ENCODE measurements at places on chromosomes 2 and 18. TPM values are rescaled to one million over a fixed set of nuclear protein-coding genes. Genes with fewer than 3 reads are reported as not detected.

GRCh38 chr2:96556441-96557330 is 20.1 kb downstream of the ARID5A start:
- H3K4me1 ChIP-seq: peaks cover 2% of the 10 kb centered on the region
- DNase-seq: no peak
- no peaks in the 10 kb centered on the region for H3K27me3 ChIP-seq
- no peak overlapping the region for H3K27ac ChIP-seq

- DNase-seq: no peak
- no peak overlapping the region for H3K4me3 ChIP-seq
- H3K36me3 ChIP-seq: no peaks in the 10 kb centered on the region
Observed at GRCh38 chr2:64538764-64539433, 14.8 kb downstream of the AFTPH start.

DNA sequence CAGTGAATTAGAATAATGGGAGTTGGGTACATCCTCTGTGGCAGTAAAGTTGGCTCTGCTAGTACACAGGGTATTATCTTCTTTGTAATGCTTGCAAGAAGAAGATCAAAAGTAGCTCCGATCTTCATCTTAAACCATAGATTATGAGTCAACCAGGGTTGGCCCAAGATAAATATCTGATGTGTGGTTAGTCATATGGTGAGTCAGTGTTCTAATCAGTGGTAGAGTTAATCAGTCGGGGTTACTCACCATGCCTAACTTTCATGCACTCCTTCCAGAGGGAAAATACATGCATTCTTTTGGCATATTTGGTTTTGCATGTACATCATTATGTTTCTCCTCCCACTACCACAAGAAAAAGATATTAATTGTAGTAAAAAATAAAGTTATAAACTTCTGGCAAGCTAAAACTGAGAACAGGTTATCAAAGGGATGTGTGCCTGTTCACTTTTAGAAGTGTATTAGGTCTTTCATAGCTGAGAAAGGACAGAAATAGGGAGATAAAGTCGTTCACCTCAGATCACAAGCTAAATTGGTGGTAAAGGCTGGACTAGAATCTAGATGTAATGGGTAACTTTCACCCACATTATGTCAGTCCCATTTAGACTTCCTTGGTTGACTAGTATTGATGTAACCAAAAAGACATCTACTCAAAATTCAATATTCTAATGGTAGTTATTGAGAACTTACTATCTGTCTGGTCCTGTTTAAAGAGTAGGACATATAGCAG is 684.4 kb downstream of the IRS1 start:
- H3K27me3 ChIP-seq: no peaks in the 10 kb centered on the region
- H3K36me3 ChIP-seq: no peaks in the 10 kb centered on the region
- DNase-seq: no peak
- H3K27ac ChIP-seq: no peak overlapping the region
- H3K4me1 ChIP-seq: peaks cover 43% of the 10 kb centered on the region

- no peak overlapping the region for H3K27ac ChIP-seq
- H3K4me1 ChIP-seq: no peaks in the 10 kb centered on the region
- H3K36me3 ChIP-seq: no peaks in the 10 kb centered on the region
- no peak overlapping the region for H3K4me3 ChIP-seq
- no peaks in the 10 kb centered on the region for H3K27me3 ChIP-seq
Observed at GRCh38 chr2:181723731-181724130, 43.4 kb upstream of the NEUROD1 start.

DNA sequence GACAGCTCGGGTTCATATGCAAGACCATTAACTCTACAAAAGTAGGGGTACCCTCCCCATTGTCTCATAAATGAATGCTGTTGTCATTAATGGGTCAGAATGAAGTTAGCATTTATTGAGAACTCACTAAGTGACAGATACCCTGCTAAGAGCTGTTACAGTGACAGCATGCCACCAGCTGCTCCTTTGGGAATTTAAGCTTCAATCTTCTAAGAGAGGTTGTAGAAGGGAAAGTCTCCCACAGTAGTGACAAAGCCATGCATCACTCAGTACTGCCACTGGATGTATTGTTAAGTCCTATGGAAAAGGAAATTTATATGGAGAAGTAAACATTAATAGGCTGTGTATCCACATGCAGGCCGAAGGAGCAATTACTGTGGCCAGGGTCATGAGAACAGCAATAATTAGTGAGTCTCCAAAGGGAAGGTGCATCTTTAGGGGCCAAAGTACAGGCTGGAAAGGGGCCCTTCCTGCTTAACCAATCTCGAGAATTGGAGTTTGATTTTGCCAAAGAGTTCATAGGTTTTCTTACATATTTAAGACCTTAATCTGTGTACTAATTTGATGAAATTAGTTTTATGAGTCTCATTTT is 64.5 kb upstream of the FAM124B start:
- no peaks in the 10 kb centered on the region for H3K36me3 ChIP-seq
- no peaks in the 10 kb centered on the region for H3K27me3 ChIP-seq
- H3K4me3 ChIP-seq: no peak overlapping the region
- no peak for DNase-seq
- H3K4me1 ChIP-seq: no peaks in the 10 kb centered on the region
- no peak overlapping the region for H3K27ac ChIP-seq

GRCh38 chr18:51337406-51337805 is 139.9 kb upstream of the MEX3C start:
- no peak overlapping the region for H3K4me3 ChIP-seq
- no peaks in the 10 kb centered on the region for H3K36me3 ChIP-seq
- DNase-seq: no peak
- no peaks in the 10 kb centered on the region for H3K4me1 ChIP-seq
- H3K27me3 ChIP-seq: no peaks in the 10 kb centered on the region

GRCh38 chr2:240368781-240369331 is 66.6 kb upstream of the GPC1 start:
- DNase-seq: no peak
- no peaks in the 10 kb centered on the region for H3K27me3 ChIP-seq
- H3K27ac ChIP-seq: no peak overlapping the region
- no peaks in the 10 kb centered on the region for H3K36me3 ChIP-seq
- peaks cover 6% of the 10 kb centered on the region for H3K4me1 ChIP-seq

GRCh38 chr2:85754313-85755095 is 713 bp downstream of the ATOH8 start:
- peak; percentile 66 for DNase-seq
- H3K27me3 ChIP-seq: no peaks in the 10 kb centered on the region
- H3K36me3 ChIP-seq: no peaks in the 10 kb centered on the region
- H3K4me3 ChIP-seq: peak overlapping the region; percentile 75

DNA sequence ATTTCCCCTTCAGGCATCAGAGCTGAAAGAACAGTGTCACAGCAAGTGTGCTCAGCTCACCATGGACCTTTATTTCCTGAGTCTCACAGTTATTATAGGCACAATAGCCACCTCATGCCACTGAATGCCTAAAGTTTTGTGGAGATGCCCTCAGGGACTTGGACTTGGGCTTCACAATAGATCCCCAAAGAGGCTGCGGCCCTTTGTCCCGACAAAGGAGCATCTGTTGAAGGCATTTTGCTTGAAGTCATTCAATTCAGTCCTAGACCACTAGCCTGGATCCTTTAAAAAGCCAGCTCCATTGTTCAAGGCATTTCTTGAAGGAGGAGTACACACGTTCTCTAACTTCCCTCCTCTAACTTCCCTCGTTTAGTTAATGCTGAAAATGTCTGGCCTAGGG is 125.4 kb downstream of the DCC start:
- H3K27ac ChIP-seq: no peak overlapping the region
- no peaks in the 10 kb centered on the region for H3K27me3 ChIP-seq
- no peak overlapping the region for H3K4me3 ChIP-seq
- H3K36me3 ChIP-seq: no peaks in the 10 kb centered on the region

DNA sequence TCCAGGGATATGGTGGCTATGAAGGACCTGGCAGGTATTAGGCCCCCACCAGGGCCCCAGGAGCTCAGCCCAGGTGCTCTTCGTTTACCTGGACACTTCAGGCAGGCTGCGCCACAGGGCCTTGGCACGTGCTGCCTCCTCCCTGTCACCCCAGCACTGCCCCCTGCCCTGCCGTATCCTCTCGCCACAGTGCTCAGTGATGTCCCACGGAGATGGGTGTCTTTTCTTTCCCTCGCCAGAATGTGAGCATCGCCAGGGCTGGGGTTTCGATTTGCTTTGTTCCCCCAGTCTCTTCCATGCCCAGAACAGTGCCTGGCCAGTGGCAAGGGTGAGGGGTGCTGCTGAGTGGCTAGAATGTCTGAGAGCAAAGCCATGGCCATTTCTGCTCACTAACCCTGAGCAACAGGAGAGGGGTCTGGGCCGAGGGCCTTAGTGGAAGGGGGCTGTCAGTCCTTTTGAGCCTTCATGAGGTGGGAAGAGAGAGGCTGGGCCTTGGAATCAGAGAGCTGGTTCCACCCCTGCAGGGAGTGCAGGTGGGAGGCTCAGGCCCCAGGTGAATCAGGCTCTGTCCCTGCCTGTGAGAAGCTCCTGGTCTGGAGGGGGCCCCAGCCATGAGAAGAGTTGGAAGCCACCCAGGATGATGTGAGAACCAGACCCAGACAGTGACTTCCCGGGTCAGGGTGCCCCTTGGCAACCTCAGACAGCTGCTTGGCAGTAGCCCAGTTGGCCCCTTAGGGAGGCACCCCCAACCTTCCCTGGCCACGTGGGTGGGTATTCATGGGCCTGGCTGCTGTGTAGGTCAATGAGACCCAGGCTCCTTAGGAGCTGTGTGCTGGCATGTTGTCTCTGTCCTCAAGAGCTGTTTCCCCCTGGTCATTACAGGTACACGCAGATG is 129.9 kb upstream of the HS6ST1 start:
- no peaks in the 10 kb centered on the region for H3K36me3 ChIP-seq
- no peak overlapping the region for H3K4me3 ChIP-seq
- no peaks in the 10 kb centered on the region for H3K27me3 ChIP-seq
- DNase-seq: no peak
- H3K4me1 ChIP-seq: peaks cover 5% of the 10 kb centered on the region

DNA sequence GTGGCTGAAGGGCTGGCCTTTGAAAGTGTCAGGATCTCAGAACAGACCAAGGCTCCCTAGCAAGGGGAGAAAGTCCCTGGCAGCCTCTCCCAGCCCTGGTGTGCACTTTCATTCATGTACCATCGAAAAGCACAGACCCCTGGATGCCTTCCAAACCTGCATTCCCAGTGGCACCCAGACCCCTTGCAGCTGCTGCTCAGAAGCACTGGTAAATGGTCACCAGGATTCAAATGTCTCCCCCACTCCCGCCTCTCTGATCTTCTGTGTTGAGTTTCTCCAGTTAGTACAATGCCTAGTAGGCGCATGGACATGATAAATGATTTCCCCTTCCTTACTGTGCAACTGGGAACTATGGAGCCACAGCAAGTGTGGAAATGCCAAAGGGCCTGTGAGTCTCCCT is 180.0 kb downstream of the GLI2 start:
- no peak for DNase-seq
- peak overlapping the region; percentile 24 for H3K27ac ChIP-seq
- H3K4me1 ChIP-seq: peaks cover 30% of the 10 kb centered on the region
- H3K4me3 ChIP-seq: no peak overlapping the region
- H3K27me3 ChIP-seq: peaks cover 10% of the 10 kb centered on the region
- no peaks in the 10 kb centered on the region for H3K36me3 ChIP-seq

- no peak overlapping the region for H3K4me3 ChIP-seq
- H3K27ac ChIP-seq: no peak overlapping the region
- no peaks in the 10 kb centered on the region for H3K36me3 ChIP-seq
- no peaks in the 10 kb centered on the region for H3K4me1 ChIP-seq
- no peak for DNase-seq
- H3K27me3 ChIP-seq: no peaks in the 10 kb centered on the region
Observed at GRCh38 chr18:55858661-55859515, 270.9 kb upstream of the TCF4 start.

GRCh38 chr2:109277406-109277805 is 148.4 kb downstream of the SH3RF3 start:
- H3K4me3 ChIP-seq: no peak overlapping the region
- H3K36me3 ChIP-seq: no peaks in the 10 kb centered on the region
- no peaks in the 10 kb centered on the region for H3K27me3 ChIP-seq
- no peak overlapping the region for H3K27ac ChIP-seq
- no peaks in the 10 kb centered on the region for H3K4me1 ChIP-seq

- no peak for DNase-seq
- no peak overlapping the region for H3K27ac ChIP-seq
- no peaks in the 10 kb centered on the region for H3K36me3 ChIP-seq
- H3K4me3 ChIP-seq: no peak overlapping the region
- H3K4me1 ChIP-seq: no peaks in the 10 kb centered on the region
Observed at GRCh38 chr2:26157580-26157979, 15.3 kb upstream of the GAREM2 start.

Gene ESPNL
- 5.6 TPM for polyA plus RNA-seq

Gene SCTR
- 6.4 TPM for polyA plus RNA-seq

Gene COL6A3
- polyA plus RNA-seq: 802 TPM

Gene VWA3B
- polyA plus RNA-seq: 7.8 TPM

Gene MRO
- polyA plus RNA-seq: 0.26 TPM

All from left lung (tissue), 14 donors.